ENCODE measurements at places on chromosomes 2 and 18. TPM values are rescaled to one million over a fixed set of nuclear protein-coding genes. Genes with fewer than 3 reads are reported as not detected.

GRCh38 chr18:61752973-61753372 lies 139.8 kb downstream of the RNF152 start:
- DNase-seq = no peak

GRCh38 chr2:119216994-119217393 lies 6.6 kb upstream of the STEAP3 start:
- no peak for DNase-seq

DNA sequence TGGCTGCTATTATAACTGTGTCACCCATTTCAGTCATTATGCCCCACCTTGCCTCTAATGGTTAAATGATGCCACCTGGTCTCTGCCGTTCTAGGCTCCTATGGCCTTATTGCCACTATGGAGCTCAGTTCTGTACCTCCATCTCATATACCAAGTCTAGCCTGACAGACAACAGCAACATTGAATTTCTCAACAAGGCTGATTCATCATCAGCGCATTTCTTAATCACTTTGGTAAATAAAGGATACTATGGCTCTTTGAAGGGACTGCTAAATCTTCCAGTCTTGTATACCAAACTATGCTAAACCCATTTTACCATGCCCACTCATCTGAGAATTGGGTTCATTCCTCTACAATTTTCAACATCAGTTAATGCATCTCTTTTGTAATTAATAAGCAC lies 784.5 kb upstream of the CELF4 start:
- DNase-seq = no peak

GRCh38 chr2:204850581-204850980 lies 305.3 kb downstream of the PARD3B start:
- no peak for DNase-seq

- DNase-seq = no peak
Measured at GRCh38 chr2:206069417-206069816, 16.6 kb downstream of the INO80D start.

DNA sequence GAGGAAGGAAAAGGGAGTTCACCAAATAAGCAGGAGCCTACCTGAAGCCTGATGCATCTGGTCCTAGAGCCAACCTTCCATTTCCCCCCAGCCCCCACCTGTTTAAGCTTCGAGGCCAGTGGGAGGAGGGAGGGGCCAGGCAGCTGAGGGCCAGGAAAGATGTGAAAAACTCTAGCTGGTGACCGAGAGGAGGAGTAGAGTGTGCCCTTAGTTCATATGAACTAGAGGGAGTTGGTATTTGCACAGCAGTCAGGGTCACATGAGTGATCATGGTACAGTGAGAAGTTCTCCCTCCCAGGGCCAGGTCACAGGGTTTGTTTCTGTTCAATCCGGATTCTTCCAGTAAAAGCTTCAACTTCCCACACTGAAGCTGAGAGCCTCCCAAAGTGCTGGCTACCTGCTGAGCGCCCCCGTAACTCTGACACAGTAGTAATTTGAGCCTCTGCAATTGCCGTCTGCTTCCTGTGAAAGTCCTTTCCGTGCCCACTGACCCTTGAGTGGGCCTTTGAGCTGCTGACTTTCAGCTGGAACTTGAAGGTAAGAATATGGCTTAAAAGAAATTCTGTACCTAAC lies at the start of gene SULT1C2:
Gene SULT1C2, plus strand, starts transcription at position 362 of the 573 bp plus-strand sequence. CDS start 4,773 bp downstream, outside the sequence.
- no peak for DNase-seq

DNA sequence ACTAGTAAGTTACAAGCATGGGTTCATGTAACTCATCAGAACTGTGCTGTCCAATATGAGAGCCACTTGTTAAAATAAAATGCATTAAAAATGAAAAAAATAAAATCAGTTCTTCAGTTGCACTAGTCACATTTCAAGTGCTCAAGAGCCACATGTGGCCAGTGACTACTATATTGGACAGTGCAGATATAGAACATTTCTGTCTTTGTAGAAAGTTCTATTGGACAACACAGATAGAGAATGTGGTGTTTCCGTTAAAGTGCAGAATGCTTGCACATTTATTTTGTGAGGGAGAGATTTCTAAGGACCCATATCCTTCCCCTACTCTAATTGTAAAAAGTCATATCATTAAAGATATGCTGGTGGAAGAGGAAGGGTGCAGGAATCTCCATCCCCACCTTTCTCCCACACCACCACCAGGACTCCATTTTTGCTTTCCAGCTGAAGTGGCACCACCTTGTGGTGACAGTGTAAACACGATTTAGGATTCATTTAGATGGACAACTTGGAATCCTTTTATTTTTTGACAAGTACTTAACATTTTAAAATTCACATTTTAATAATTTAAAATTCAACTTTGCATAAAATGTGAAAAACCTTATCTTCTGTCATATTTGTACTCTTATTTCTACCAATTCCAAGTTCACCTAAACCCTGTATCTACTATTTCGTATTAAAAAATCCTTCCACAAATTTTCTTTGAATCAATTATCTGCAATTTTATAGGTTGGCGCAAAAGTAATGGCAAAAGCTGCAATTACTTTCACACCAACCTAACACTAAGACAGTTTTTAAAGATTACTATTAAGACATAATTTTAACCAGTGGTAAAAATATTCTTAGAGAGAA lies 9.4 kb upstream of the CD302 start:
- DNase-seq = peak; percentile 62

DNA sequence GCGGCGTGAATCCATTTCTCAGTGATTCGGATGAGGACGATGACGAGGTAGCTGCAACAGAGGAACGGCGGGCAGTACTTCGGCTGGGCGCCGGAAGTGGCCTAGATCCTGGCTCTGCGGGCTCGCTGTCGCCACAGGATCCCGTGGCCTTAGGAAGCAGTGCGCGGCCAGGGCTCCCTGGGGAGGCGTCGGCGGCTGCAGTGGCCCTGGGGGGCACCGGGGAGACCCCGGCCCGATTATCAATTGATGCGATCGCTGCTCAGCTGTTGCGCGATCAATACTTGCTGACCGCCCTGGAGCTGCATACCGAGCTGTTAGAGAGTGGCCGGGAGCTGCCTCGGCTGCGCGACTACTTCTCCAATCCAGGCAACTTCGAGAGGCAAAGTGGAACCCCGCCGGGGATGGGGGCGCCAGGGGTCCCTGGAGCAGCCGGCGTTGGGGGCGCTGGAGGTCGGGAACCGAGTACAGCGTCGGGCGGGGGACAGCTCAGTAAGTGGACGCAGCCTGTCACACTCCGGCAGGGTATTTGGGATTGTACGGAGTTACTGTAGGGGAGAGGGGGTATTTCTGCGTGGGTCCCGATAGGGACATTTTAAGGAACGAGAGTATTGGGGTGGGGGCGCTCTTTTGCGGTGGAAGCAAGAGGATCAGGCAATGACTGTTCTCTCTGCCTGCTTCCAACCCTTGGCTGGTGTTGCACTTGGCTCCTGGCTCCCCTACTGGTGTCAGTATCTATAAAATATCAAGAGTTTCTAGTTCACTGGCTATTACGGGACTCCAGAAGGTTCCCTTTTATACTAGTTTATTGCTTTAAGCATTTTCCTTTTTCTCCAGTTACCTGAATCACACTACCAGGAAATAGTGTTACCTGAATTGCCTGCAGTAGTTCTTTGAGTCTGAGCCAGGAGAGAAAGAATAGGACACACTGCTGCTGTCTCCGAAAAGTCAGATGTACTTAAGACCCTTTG lies 772 bp downstream of the RELCH start:
- DNase-seq = peak; percentile 53

GRCh38 chr18:62453864-62454263 lies 69.0 kb upstream of the ZCCHC2 start:
- DNase-seq = no peak

GRCh38 chr2:191202209-191202721 lies 42.9 kb upstream of the MYO1B start:
- DNase-seq = peak; percentile 45

DNA sequence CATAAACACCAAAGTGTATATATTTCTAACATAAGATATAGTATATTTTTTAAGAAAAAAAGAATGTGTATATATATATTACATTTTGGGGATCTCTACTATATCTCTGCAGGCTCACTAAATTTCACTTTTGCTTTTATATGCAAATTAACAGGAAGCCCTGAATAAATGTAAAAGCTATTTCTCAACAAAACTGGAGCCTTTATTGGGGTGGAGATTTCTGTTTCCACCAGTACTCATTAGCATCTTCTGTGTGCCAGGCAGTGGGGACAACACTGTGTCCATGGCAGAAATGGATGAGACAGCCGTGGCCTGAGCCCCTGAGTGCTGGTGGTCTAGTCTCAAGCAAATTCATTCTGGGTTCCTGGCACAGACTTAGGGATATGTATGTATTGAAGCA lies 41.3 kb downstream of the C18orf63 start:
- no peak for DNase-seq

DNA sequence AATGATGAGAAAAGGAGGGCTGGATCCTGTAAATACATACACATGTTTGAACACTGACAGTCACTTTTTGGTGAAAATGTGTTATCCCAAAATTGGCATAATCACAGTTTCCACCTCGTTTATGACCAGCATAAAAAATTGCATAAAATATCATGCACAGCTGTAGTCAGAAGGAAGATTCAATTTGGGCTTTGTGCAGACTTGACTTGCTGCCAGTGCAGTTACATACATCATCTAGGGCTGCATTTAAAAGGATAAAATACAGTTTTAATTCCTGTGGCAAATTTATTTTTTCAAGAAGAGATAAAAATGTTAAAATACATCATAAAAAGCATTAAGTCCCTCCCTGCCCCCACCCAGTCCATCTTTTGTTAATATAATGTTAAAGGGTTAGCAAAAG lies 103.8 kb downstream of the VWC2L start:
- DNase-seq = no peak

DNA sequence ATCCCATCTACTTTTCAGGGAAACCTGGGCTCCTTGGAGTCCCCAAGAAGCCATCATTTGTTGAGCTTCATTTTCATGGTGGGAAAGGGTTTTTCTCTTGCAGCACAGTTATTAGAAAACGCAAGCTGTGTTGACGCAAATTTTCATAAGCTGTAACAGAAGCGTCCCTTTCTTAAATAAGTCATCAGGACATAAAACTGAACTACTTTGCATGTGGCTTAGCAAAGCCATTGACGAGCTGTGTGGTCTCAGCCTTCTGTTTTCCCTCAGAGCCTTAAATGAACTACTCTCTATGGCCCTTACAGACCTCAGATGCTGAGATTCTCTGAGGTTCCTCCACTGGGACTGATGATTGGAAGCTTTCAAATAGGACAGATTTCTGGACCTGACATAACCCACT lies 85.1 kb downstream of the ARL4C start:
- no peak for DNase-seq

GRCh38 chr2:30239986-30240752 lies 8.8 kb downstream of the LBH start:
- DNase-seq = no peak

GRCh38 chr2:217538719-217539118 lies 464.1 kb downstream of the TNS1 start:
- DNase-seq = peak; percentile 55

GRCh38 chr2:85717308-85718008 lies 23.3 kb downstream of the GNLY start:
- no peak for DNase-seq

- no peak for DNase-seq
Measured at GRCh38 chr2:33318456-33318855, 158.0 kb upstream of the RASGRP3 start.

- no peak for DNase-seq
Measured at GRCh38 chr2:218082586-218083351, 13.7 kb downstream of the RUFY4 start.

GRCh38 chr2:205883965-205884364 lies 201.7 kb downstream of the NRP2 start:
- DNase-seq = no peak

DNA sequence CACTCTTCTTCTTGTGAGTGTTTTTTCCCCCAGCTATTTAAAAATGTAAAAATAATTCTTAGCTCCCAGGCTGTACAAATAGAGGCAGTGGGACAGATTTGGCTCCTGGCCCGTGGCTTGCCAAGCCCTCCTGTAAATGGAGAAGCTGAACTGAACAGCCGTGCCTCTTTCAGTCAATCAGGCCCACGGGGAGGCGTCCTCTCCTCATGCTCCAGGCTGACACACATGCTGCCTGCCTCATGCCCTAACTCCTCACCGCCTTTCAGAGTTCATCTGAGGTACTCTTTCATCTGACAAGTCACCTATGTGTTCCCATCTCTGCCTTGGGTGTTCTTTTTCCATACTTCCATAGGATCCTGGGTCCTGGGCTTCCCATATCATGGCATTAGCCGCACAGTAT lies 58.9 kb downstream of the BMP10 start:
- no peak for DNase-seq

GRCh38 chr2:193806088-193806774 lies 1611.5 kb upstream of the TMEFF2 start:
- DNase-seq = no peak

SGPP2 gene
- 0.05 TPM for total RNA-seq

SERPINB8 gene
- total RNA-seq = 27.5 TPM

FOXI3 gene
- total RNA-seq = not detected

STPG4 gene
- not detected for total RNA-seq

MAL gene
- total RNA-seq = 11.3 TPM
